ENCODE measurements at places on chromosomes 6 and 20. TPM values are rescaled to one million over a fixed set of nuclear protein-coding genes. Genes with fewer than 3 reads are reported as not detected.
A peak's percentile ranks its signal among the peaks of the same experiment; 100 is the strongest.

- no peak for DNase-seq
- H3K27ac ChIP-seq: no peak overlapping the region
- H3K4me3 ChIP-seq: no peak overlapping the region
- no peaks in the 10 kb centered on the region for H3K4me1 ChIP-seq
- H3K36me3 ChIP-seq: no peaks in the 10 kb centered on the region
- H3K27me3 ChIP-seq: no peaks in the 10 kb centered on the region
These were observed 64.9 kb upstream of the EYS start for GRCh38 chr6:65771946-65772345.

- no peaks in the 10 kb centered on the region for H3K36me3 ChIP-seq
- no peak overlapping the region for H3K4me3 ChIP-seq
- DNase-seq: no peak
- no peak overlapping the region for H3K27ac ChIP-seq
- H3K4me1 ChIP-seq: no peaks in the 10 kb centered on the region
These were observed 32.1 kb upstream of the JAG1 start for GRCh38 chr20:10705801-10706459.

GRCh38 chr6:138931660-138932059 is 56.4 kb downstream of the REPS1 start:
- peaks cover 17% of the 10 kb centered on the region for H3K36me3 ChIP-seq
- no peak overlapping the region for H3K27ac ChIP-seq
- H3K27me3 ChIP-seq: no peaks in the 10 kb centered on the region
- DNase-seq: no peak
- H3K4me1 ChIP-seq: no peaks in the 10 kb centered on the region
- H3K4me3 ChIP-seq: no peak overlapping the region

- H3K4me3 ChIP-seq: no peak overlapping the region
- peak; percentile 55 for DNase-seq
- H3K4me1 ChIP-seq: no peaks in the 10 kb centered on the region
- H3K36me3 ChIP-seq: no peaks in the 10 kb centered on the region
- H3K27me3 ChIP-seq: no peaks in the 10 kb centered on the region
These were observed 374.1 kb upstream of the MANEA start for GRCh38 chr6:95203153-95203754.

GRCh38 chr6:75449630-75450206 is 43.9 kb downstream of the FILIP1 start:
- peaks cover 8% of the 10 kb centered on the region for H3K36me3 ChIP-seq
- peak; percentile 35 for DNase-seq
- H3K4me1 ChIP-seq: peaks cover 8% of the 10 kb centered on the region
- H3K27ac ChIP-seq: no peak overlapping the region

Gene DAAM2
- 4.8 TPM for total RNA-seq

GRCh38 chr6:37971711-37972390 is 152.3 kb downstream of the ZFAND3 start:
- H3K4me3 ChIP-seq: no peak overlapping the region
- no peaks in the 10 kb centered on the region for H3K36me3 ChIP-seq
- no peak overlapping the region for H3K27ac ChIP-seq
- H3K27me3 ChIP-seq: no peaks in the 10 kb centered on the region
- no peak for DNase-seq
- no peaks in the 10 kb centered on the region for H3K4me1 ChIP-seq

GRCh38 chr20:40278673-40279072 is 410.4 kb downstream of the MAFB start:
- no peaks in the 10 kb centered on the region for H3K36me3 ChIP-seq
- no peak for DNase-seq
- no peak overlapping the region for H3K4me3 ChIP-seq
- H3K27ac ChIP-seq: no peak overlapping the region

GRCh38 chr6:101918471-101918870 is 525.0 kb downstream of the GRIK2 start:
- H3K36me3 ChIP-seq: no peaks in the 10 kb centered on the region
- no peaks in the 10 kb centered on the region for H3K4me1 ChIP-seq
- H3K27me3 ChIP-seq: no peaks in the 10 kb centered on the region
- peak; percentile 6 for DNase-seq
- H3K27ac ChIP-seq: no peak overlapping the region

GRCh38 chr6:42154461-42155209 is 12.2 kb upstream of the C6orf132 start:
- H3K27ac ChIP-seq: no peak overlapping the region
- no peaks in the 10 kb centered on the region for H3K36me3 ChIP-seq
- H3K4me1 ChIP-seq: no peaks in the 10 kb centered on the region

- no peak for DNase-seq
- no peaks in the 10 kb centered on the region for H3K36me3 ChIP-seq
- no peak overlapping the region for H3K27ac ChIP-seq
- H3K4me3 ChIP-seq: no peak overlapping the region
- H3K27me3 ChIP-seq: no peaks in the 10 kb centered on the region
These were observed 132.4 kb downstream of the BMP7 start for GRCh38 chr20:57133926-57134650.

GRCh38 chr20:47235853-47236638 is 120.5 kb downstream of the ZMYND8 start:
- no peak for DNase-seq
- H3K36me3 ChIP-seq: peaks cover 41% of the 10 kb centered on the region
- H3K27ac ChIP-seq: no peak overlapping the region
- no peaks in the 10 kb centered on the region for H3K27me3 ChIP-seq
- no peak overlapping the region for H3K4me3 ChIP-seq
- H3K4me1 ChIP-seq: peaks cover 11% of the 10 kb centered on the region

DNA sequence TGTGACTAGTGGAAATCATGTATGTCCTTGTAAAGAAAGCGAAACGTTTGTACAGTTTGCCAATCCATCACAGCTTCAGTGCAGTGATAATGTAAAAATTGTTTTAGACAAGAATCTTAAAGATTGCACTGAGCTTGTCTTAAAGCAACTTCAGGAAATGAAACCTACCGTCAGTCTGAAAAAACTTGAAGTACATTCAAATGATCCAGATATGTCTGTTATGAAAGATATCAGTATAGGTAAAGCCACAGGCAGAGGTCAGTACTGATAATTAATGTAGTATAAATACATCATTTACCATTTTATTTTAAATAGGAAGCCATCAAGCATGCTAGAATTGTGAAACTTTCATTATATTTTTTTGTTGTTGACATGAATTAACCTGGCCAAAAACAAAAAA is 60.9 kb upstream of the SMIM8 start:
- peaks cover 27% of the 10 kb centered on the region for H3K36me3 ChIP-seq
- H3K27me3 ChIP-seq: no peaks in the 10 kb centered on the region
- H3K27ac ChIP-seq: no peak overlapping the region
- DNase-seq: no peak
- no peak overlapping the region for H3K4me3 ChIP-seq

Gene FAM209B
- not detected for total RNA-seq

GRCh38 chr6:131948692-131949619 is 2.2 kb downstream of the CCN2 start:
- H3K27me3 ChIP-seq: no peaks in the 10 kb centered on the region
- H3K36me3 ChIP-seq: no peaks in the 10 kb centered on the region
- peaks cover 8% of the 10 kb centered on the region for H3K4me1 ChIP-seq

- H3K4me3 ChIP-seq: no peak overlapping the region
- no peaks in the 10 kb centered on the region for H3K27me3 ChIP-seq
- H3K4me1 ChIP-seq: peaks cover 10% of the 10 kb centered on the region
- no peak for DNase-seq
These were observed 308.1 kb downstream of the EPM2A start for GRCh38 chr6:145427232-145427631.

DNA sequence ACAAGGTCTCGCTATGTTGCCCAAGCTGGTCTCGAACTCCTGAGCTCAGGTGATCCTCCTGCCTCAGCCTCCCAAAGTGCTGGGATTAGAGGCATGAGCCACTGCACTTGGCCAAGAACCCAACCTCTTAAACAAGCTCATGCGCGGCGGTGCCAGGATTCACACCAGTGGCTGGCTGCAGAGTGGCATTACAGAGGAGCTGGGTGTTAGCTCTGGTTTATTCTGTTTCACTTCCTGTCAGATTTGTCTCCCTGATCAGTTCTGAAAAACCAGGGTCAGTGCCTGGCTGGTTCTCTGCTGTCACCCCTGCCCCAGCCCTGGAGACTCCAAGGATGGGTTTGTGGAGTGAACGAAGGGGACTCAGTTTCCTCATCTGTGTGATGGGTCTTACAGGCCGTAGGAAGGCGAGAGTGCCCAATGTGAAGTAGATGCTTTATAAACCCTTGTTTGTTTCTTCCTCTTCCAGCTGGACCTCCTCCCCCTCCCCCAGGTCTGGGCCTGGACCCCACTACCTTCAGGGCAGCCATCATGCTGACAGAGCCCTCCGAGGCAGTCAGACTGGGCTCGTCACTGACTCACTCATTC is 63.4 kb downstream of the UBE2V1 start:
- no peak overlapping the region for H3K4me3 ChIP-seq
- DNase-seq: no peak
- no peaks in the 10 kb centered on the region for H3K36me3 ChIP-seq
- H3K27ac ChIP-seq: no peak overlapping the region

GRCh38 chr20:23399568-23400241 is 21.6 kb downstream of the NAPB start:
- H3K4me1 ChIP-seq: peaks cover 14% of the 10 kb centered on the region
- DNase-seq: peak; percentile 22
- H3K27me3 ChIP-seq: no peaks in the 10 kb centered on the region
- no peak overlapping the region for H3K27ac ChIP-seq
- peaks cover 3% of the 10 kb centered on the region for H3K36me3 ChIP-seq
- H3K4me3 ChIP-seq: no peak overlapping the region

DNA sequence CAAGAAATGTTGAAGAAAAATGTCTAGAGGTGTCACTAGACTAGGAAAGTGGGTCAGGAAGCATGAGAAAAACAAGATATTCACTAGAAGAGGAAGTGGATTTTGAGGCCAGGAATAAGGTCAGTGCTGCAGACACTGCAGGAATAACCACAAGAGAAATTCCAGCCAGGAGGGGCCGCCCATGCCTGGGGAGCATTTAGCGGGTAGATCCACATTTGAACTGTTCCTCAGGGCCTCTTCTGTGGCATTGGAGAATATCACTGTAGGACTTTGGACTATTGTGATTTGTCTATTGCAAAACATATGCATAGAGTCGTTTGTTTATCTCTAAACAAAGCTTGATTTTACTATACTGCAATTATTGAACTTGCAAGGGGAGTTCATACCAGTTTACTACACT is 49.6 kb upstream of the CCDC28A start:
- peak; percentile 68 for DNase-seq
- H3K4me1 ChIP-seq: no peaks in the 10 kb centered on the region
- H3K27me3 ChIP-seq: no peaks in the 10 kb centered on the region
- no peaks in the 10 kb centered on the region for H3K36me3 ChIP-seq
- H3K4me3 ChIP-seq: no peak overlapping the region

DNA sequence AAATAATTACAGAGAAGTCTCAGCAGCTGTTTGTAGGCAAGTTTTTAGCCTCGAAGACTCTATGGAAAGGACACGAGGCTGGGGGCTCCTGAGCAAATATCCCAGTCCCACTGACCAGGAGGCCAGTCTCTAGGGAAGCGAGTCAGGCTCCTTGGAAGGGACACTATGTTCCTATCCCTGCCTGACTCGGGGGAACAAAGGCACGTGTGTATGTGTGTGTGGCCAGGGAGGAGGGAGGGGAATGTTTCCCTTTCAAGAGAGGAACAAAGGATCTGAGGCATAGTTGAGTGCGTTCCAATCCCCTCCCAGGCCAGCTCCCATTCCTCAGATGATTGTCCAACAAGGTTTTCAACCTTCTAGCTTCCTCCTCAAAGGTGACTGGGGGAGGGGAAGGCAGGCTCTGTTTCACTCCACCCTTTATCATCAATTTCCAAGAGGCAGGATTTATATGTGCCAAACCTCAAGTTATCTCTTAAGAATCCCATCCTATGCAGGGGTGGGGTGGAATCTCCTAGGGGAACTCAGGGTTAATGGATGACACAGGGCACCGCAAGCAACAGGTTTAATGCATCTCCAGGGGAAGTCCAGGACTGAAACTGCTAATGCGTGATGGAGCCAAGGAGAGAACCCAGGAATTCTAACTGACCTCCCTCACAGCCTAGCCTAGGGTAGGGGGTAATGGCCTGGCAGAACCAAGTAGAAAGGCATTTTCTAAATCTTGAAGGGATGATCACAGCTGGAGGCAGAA is 9.9 kb downstream of the BCL2L1 start:
- H3K4me1 ChIP-seq: peaks cover 18% of the 10 kb centered on the region
- no peaks in the 10 kb centered on the region for H3K27me3 ChIP-seq
- no peak overlapping the region for H3K27ac ChIP-seq
- H3K4me3 ChIP-seq: no peak overlapping the region

Gene RHAG
- total RNA-seq: not detected

DNA sequence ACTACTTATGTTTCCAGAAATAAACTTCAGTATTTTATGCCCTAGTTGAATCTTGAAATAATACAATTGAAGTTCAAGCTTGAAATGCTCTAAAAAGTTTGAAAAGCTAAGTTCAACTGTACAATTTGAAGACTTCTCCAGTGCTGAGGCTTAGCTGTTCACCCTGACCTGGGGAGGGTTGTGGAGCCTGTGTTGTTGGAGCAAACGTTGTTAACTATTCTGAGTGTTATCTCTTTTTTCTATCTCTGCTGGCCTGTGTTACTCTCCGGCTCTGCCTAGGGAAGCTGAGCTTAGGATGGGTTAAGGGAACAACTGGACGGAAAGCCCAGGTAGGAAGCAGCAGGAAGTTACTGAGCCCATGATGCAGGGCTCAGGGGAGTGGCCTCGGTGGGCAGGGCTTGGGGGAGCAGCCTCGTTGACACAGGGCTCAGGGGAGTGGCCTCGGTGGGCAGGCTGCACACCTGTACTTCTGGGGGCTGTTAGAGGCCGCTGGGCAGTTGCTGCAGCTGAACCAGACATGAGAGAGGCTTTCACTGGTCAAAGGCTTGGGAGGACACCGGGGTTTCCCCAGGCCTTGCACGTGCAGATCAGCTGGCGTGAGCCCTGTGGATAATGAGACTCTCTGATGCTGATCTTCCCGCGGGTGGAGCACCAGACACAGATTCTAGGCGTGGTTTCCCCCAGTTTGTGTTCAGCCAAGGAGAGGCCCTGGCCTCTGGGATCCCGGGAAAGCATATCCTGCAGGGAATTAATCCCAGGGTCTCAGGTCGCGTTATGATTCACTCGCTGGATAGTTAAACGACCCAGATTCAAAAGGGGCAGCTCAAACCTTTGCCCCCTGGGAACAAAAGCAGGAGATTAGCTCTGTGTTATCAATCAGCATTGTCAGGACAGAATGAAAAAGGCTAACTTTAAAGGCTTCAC is 58.9 kb downstream of the ERMARD start:
- H3K4me1 ChIP-seq: no peaks in the 10 kb centered on the region
- H3K36me3 ChIP-seq: no peaks in the 10 kb centered on the region
- no peak overlapping the region for H3K4me3 ChIP-seq
- no peak for DNase-seq
- H3K27me3 ChIP-seq: no peaks in the 10 kb centered on the region

DNA sequence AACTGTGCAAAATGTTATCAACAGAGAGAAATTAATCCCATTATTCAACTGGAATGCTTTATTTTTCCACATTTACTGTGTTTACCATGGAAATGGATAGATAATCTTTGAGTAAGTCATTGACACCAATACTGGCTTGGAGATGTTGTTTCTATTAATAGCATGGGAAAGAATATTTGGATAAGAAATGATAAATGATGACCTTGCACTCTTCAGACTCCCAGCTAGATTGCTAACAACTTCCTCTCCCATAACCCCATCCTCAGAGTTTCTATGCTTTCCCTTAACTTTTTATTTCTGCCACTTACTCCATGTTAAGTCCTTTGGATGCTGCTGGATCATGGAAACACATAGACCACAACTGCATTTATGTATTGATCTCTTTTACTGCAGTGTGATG is 182.5 kb downstream of the FNDC1 start:
- no peaks in the 10 kb centered on the region for H3K36me3 ChIP-seq
- no peak overlapping the region for H3K4me3 ChIP-seq
- DNase-seq: no peak
- no peaks in the 10 kb centered on the region for H3K27me3 ChIP-seq
- H3K27ac ChIP-seq: no peak overlapping the region

- DNase-seq: no peak
- no peak overlapping the region for H3K27ac ChIP-seq
- H3K4me3 ChIP-seq: no peak overlapping the region
- no peaks in the 10 kb centered on the region for H3K27me3 ChIP-seq
- no peaks in the 10 kb centered on the region for H3K4me1 ChIP-seq
These were observed 18.1 kb upstream of the PTPN1 start for GRCh38 chr20:50491926-50492634.
